ENCODE measurements at places on chromosomes 3 and 15.

DNA sequence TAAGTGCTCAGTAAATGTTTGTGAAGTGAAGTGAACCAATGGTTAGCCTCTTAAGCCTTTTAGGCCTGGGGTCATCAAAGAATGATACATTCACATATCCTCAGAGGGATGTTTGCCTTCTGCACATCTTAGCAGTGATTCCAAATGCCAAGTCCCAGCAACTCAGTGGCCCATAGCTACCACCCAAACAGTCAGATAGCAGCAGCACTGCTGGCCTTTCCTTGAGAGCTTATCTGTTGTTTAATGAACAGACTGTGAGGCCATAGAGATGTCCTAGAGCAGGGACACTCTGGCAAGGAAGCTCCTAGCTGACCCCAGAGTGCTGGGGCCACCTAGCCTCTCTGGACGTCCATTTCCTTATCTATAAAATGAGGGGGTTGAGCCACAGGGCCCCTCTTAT, 86.8 kb downstream of the CYP19A1 start:
- no peak for DNase-seq

DNA sequence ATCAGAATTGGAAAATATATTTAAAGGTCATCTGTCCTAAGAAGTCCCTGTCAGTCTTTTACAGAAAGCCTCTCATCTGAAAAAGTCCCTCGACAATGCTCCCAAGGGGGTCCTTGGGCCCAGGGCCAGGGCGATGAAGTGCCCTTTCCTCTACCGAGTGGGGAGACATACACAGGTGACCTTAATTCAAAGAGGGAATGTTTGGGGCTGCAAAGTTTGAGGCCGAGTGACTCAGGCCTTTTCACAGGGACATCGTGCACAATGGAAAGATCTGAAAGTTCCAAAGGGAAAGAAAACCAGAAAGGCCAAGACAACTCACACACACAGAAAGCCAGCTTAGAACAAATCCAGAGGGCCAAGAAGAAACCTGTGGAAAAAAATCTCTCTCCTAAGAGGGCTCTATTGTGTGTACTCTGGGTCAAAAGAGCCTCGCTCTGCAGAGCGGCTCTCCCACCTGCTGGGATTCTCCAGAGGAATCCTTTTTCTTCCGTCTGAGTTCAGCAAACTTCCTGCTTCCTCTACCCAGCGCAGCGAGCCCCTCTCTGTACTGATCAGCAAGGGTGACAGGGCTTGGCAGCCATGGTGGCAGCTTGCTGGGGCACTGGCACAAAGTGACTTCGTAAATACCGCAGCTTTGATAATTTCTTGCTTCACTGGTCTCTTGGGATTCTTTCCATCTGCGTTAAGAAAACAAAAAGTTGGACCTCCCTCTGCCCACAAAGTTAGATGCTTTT, 259.1 kb downstream of the OPA1 start:
- no peak for DNase-seq

DNA sequence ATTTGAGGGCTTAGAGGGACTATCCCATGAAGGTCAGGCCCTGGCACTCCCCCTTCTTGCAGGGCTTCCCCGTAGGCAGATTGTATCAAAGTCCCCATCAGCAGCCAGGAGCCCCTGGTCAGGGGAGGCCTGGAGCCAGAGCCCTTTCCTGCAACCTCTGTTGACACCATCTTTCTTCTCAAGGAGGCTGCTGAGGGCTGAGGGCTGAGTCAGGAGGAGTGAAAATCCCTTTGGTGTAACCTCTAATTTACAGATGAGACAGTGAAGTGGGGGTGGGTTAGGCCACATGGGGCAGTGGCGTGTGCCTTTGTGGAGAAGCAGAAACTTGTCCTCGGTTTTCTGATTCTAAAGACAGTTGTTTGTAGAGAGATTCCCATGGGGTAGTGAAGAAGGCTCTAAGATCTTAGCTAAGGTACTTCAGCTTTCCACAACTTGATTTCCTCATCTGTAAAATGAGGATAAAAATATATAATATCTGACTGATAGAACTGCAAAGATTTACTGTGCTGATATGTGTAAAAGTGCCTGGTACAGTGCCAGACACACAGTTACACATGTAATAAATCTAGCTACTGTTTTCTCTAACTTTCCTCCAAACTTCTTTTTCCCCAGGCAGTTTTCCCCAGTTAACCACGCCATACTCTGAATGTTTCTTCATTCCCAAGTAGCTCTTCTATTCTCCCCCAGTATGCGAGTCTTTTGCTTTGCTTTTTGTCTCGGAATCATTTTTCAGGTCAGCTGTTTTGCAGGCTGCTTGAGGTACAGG, 249.4 kb upstream of the TPM1 start:
- no peak for DNase-seq

- no peak for DNase-seq
Observed at GRCh38 chr15:45794712-45795439, 160.0 kb downstream of the SQOR start.

- no peak for DNase-seq
Observed at GRCh38 chr3:179174316-179174715, 26.2 kb downstream of the PIK3CA start.

- DNase-seq: no peak
Observed at GRCh38 chr3:133869586-133869985, 26.1 kb downstream of the RAB6B start.

- DNase-seq: no peak
Observed at GRCh38 chr15:62896380-62896866, 146.1 kb upstream of the TPM1 start.

DNA sequence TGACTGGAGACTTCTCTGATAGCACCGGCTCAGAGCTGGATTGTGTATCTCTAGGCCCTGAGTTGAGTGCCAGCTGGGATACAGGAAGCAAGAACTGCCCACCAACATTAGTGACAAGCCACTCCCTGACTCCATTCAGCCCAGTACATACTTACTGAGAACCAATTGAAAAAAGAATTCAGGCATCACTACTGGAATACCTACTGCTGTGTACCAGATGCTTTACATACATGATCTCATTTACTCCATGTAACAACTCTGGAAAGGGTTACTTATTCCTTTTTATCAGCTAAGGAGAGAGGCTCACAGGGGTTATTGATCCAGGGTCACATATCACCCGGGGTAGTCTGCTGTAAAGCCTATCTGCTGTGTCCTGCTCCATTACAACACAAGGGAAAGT, 1.3 kb upstream of the SYN2 start:
- DNase-seq: no peak

- no peak for DNase-seq
Observed at GRCh38 chr15:63086271-63086670, 35.4 kb upstream of the LACTB start.

GRCh38 chr15:31276596-31277298, 49.9 kb upstream of the KLF13 start:
- DNase-seq: no peak

DNA sequence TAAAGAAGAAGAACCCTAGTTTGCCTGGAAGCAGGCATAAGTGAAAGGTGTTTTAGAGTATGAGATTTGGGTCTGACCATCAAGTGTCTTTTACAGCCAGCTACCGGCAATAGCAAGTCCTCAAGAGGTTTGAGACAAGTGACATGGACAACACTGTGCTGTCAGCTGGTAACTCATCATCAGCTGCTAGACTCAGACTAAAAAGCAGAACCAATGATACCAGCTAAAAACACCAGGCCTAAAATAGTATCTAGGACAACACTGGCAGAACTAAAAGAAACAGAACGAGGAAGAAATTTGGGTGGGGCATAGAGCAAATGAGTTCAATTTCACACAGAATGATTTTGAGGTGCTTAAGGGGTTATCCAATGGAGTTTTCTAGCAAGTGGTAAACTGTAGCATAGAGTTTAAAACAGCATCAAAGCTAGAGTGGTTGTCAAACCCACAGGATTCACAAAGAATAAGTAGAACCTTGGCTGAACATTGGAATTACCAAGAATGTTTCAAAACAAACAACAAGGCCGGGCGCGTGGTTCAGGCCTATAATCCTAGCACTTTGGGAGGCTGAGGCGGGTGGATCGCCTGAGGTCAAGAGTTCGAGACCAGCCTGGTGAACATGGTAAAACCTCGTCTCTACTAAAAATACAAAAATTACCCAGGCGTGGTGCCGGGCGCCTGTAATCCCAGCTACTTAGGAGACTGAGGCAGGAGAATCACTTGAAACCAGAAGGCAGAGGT, 3.9 kb downstream of the CIAO2A start:
- no peak for DNase-seq

DNA sequence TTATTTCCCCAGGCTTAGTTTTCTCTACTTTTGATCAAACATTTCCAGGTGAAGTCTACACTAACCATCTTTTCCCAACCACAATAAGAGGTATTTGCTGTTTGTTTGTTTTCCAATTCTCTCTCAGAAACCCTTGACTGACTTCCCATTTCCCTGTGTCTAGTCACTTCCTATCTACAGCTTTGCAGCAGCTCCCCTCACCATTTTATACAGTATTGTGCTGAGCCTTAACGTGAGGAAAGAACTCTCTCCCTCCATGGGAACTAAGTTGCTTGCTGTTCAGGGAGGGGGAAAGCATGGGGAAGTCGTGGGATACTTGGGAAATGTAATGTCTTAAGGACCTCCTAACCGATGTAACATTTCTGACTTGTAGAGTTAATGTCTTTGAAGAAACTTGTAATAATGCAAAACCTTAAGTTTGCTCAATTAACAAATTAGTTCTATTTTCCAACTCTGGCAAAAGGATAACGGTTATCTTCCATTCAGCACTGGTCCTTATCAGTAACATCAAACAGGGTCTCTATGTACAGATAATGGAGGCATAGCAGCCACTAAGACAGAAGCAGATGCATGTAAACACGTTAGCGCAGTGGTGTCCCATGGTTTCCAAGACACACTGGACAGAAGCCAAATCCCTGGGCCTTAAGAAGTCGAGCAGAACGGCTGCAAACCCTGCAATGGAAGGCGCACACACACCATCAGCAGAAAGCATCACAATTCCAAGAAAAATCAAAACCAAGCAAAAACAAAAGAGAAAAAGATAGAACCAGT, 39.7 kb downstream of the NPTN start:
- no peak for DNase-seq

GRCh38 chr3:112786881-112787579, 59.6 kb downstream of the CD200R1L start:
- no peak for DNase-seq

GRCh38 chr3:151863611-151864010, 9.8 kb upstream of the SUCNR1 start:
- no peak for DNase-seq

DNA sequence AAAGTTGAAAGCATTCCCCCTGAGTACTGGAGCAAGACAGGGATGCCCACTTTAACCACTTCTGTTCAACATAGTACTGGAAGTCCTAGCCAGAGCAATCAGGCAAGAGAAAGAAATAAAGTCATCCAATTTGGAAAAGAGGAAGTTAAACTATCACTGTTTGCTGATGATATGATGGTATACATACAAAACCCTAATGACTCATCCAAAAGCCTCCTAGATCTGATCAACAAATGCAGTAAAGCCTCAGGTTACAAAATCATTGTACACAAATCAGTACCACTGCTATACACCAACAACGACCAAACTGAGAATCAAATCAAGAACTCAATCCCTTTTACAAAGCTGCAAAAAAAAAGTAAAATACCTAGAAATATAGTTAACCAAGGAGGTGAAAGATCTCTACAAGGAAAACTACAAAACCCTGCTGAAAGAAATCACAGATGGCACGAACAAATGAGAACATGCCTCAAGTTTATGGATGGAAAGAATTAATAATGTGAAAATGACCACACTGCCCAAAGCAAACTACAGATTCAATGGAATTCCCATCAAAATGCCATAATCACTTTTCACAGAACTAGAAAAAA, 40.3 kb downstream of the RPL39L start:
- DNase-seq: no peak

DNA sequence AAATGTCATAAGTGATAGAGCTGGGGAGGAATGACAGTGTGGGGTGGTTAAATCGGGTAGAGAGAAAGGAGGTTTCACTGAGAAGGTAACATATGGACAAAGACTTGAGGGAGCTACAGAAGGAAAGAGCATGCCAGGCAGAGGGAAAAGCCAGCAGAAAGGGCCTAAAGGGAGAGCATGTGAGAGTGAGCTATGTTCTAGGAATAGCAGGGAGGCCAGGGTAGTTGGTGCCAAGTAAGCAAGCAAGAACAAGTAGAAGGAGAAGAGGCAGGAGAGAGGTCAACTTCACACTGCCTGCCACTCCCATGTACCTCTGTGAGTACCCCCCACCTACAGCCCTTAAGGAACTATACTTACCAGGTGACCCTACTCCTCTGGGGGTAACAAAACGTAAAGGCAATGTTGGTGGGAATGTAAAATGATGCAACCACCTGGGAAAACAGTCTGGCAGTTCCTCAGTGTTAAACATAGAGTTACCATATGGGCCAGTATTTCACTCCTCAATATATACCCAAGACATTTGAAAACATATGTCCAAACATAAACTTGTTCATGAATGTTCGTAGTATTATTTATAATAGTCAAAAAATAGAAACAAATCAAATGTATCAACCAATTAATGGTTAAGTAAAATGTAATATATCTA, 67.6 kb downstream of the SFMBT1 start:
- no peak for DNase-seq

DNA sequence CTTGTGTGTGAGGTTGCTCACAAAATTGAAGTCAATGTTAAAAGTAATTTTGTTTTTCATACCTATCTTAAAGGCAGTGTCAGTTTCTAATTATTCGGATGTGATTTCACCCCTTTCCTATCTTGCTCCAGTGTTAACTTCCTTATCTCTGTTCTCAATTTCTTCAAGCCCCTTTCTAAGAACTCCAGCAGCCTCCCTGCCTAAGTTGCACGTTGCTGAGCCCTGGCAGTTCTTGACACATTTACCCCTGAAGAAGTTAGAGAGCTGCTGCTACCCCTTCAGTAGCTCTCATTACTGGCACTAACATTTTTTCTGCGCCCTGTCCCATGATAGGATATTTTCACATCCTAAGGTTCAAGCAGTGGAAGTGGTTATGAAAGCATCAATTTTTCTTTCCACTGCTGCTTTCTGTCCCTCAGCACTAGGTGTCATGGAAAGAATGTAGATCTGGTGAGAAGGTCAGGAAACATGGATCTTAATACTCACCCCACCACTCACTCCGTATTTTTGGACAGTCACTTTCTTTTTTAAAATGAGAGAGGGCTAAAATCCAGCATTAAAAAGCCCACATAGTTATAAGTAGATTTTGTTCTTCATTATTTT, 62.9 kb downstream of the OPA1 start:
- no peak for DNase-seq

DNA sequence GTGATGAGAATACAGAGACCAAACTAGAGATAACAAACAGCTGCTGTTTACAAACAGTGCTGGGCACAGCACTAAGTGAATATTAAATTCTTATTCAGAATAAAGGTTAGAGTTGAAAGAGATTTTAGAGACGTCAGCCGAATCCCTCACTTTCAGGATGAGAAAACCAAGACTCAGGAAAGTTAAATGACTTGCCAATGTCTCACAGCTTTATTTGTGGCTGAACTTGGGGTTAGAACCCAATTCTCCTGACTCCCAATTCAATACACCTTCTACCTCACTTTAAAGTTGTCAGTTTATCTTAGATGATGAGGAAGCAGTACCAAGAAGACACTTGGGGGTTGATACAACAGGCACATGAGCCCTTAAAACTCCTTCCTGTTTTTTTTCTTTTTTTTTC, 180.9 kb downstream of the GAP43 start:
- DNase-seq: no peak

GRCh38 chr3:97968376-97968775, 3.9 kb downstream of the RIOX2 start:
- DNase-seq: no peak

Data from GOT3 (cell line).